GM13977 (cell line): ENCODE measurements at places on chromosomes 16 and 17.

DNA sequence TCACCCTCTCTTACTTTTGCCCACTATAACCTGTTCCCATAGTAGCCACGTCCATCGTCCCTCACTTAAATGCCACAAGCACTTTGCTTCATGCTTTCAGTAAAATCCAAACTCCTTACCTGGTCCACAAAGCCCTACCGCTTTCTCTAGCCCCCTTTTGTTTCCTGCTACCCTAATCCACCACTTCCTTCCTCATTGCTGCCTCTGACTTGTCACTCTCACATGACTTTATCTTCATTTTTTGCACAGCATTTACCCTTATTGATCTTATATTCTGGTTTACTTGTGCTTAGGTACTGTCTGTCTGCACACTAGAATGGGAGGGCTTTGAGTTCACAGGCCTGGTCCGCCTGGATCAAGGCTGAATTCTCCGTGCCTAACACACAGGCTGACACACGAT lies 340.0 kb downstream of the XYLT1 start:
- DNase-seq = no peak

- DNase-seq = peak; percentile 67
Observed at GRCh38 chr16:49921791-49922456, 66.0 kb upstream of the ZNF423 start.

DNA sequence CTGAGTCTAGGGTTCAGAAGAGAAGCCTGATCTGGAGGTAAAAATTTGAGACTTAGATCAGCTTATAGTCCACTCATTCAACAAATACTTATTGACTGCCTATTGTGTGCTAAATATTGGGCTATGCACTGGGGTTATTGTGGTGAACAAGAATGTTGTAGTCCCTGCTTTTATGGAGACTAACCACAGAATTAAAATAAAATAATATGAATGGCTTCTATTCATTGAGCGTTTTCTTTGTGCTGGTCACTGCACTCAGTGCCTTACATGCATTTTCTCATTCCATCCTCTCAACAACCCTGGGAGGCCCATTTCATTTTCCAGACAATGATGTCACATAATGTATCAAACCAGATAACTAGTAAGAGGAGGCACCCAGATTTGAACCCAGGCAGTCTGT lies 4.8 kb downstream of the NEK8 start:
- no peak for DNase-seq

DNA sequence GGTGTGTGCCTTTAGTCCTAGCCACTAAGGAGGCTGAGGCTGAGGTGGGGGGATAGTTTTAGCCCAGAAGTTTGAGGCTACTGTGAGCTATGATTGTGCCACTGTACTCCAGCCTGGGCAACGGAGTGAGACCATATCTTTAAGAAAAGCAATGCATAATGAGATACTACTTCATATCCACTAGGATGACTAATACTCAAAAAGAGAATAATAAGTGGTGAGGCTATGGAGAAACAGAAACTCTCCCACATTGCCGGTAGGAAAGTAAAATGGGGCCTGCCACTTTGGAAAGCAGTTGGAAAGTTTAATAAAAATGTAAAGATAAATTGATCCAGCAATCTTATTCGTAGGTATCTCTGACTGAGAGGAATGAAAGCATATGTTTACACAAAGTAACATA lies 4.6 kb upstream of the NPIPB2 start:
- no peak for DNase-seq

- no peak for DNase-seq
Observed at GRCh38 chr17:73068322-73069153, 23.9 kb downstream of the SLC39A11 start.

GRCh38 chr17:41519501-41520224 lies 973 bp upstream of the KRT15 start:
- DNase-seq = no peak

DNA sequence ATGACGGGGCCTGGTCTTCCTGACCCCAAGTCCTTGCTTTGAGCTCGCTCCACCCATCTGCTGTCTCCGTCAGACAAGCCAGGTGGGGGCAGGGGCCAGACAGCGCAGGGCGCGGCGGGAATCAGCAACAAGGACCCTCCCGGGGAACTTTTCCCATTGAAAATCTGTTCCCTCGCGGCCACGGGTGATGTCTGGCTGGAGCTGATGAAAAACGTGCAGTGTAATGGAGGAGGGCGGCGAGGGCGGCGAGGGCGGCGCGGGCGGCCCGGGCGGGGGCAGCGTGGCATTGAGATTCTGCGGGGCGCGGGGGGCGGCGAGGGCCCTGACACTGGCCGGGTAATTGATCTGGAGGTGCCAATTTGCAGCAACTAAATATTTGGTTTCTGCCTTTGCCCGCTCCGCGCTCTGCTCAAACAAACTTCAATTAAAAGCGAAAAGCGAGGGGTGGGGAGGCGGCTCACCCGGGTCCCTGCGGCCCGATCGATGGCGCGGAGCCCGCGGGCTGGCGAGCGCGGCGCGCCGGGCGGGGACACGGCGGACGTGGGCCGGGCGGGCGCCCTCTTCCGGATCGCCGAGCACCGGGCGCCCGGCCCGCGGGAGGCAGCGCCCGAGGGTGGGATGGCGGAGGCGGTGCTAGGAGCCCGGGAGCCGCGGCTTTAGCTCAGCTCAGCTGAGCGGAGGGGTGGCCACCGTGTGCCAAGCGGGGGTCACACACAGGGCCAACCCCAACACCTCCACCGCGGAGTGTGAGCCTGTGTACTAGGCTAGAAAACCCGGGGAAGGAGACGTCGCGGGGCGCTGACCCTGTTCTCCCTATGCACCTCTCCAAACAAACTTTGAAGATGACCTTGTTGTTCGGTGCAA lies 32.4 kb downstream of the DCAKD start:
- peak; percentile 77 for DNase-seq
